ENCODE measurements at places on chromosomes 6 and 20.

DNA sequence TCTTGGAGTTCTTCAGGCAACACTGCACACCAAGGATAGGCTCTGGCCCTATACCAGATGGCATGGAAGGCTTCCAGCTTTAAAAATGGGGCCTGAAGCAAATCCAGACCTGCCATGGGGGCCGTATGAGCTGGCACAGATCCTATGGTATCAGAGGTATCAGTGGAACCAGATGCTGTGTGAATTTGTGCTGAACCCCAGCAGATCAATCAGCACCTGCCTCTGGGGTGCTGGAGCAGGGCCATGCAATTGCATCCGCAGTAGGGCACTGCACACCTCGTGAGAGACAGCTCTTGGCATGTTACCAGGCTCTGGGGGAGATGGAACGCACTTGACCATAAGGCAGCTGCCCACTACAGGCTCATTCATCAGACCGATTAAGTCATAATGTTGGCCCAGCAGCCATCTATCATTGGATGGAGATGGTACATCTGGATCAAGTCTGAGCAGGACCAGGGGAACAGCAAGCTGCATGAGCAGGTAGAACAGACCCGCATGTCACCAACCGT is 221.5 kb downstream of the MYLK4 start:
- no peak for DNase-seq

DNA sequence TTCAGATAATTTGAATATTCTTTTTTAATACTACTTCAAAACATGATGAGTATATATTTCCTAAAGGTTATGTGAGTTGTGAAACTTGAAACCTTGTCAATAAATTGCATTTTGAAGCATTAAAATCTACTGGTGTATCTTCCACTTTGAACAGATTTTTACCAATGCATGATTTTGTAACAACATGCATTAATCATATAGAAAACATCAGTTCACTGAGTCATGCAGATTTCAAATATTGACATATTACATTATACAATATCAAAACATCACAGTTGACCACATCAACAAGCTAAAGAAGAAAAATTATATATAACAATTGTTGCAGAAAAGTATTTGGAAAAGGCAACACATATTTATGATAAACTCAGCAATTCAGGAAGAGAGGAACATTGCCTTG is 158.1 kb downstream of the WDR27 start:
- DNase-seq = no peak

GRCh38 chr6:12974551-12974950 is 258.0 kb downstream of the PHACTR1 start:
- DNase-seq = no peak

DNA sequence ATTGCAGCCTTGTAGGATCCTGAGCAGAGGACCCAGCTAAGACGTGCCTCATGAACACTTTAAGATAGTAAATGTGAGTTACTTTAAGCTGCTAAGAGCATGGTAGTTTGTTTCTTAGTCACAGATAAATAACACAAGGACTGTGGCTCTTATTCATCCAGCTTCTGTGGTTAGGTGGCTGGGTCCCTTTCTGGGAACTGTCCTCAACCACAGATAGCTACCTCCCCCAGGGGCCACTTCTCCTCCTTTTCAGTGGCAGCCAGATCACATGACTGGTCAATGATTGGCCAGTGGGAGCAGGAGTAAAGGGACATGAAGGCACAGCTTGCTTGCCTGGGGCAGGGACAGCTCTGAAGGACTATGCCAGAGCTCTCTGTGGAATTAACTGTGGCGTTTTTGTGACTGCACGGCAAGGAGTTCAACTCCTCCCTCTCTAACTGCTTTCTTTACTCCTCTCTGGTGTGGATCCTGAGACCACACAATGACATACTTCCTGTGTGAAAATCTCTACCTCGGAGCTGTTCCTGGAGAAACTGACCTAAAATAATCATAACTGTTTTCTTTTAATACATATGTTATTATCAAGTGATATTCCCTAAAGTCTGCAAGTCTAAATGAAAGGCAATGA is 76.5 kb downstream of the NRN1 start:
- no peak for DNase-seq

GRCh38 chr6:49557177-49557576 is 6.7 kb downstream of the C6orf141 start:
- no peak for DNase-seq

GRCh38 chr20:15515691-15516090 is 1057.6 kb downstream of the KIF16B start:
- DNase-seq = no peak

DNA sequence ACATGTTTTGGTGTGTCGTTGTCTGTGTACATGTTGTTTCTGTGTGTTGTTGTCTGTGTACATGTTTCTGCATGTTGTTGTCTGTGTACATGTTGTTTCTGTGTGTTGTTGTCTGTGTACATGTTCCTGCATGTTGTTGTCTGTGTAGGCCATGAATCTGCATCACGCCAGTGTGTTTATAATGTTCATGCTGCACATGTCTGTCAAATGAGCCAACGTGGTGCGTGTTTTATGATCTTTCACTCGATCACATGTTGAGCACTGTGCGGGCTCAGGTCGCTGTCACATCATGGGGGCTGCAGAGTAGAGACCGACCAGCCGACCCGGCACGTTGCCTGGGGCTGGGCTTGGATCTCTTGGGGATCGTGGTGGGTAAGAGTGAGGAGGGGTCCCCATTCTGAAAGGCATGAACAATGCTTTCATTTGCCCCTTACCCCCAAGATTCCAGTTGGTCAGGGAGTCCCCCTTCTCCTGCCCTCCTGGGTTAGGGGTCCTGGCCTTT is 26.5 kb upstream of the SLCO4A1 start:
- DNase-seq = no peak

- no peak for DNase-seq
Observed at GRCh38 chr6:5584078-5584482, 322.8 kb downstream of the FARS2 start.

DNA sequence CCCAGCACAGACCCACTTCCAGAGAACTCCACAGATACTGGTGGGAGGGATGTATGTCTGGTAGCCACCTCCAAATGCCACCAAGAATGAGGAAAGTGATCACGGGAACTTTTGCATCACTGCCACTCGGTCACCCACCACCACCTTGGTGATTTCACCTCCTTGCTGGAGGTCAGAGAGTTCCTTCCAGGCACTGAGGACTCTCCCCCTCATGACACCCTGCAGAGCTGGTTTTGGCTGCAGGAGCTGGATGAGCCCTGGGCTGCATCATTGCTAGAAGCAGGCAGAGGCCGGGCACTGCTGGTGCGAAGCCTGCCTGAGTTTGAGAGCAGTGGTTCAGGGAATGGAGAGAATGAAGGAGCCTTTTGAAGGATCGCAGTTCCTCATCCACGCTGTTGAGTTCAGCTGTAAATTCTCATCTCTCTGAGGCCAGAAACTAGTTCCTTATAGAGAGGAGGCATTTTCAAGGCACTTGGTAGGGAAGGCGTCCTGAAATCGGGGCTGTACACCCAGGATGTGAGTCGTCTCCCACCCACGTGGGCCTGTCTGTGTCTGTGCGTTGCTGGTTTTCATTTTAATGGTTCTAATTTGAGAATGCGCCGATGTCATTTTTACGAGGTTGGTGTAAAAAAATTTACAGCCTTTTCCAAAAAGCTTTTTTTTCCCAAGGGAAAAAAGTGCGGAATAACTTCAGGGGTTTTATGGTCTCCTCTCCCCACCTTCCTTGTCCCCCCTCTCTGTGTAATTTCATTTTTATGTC is 25.0 kb downstream of the FOXP4 start:
- DNase-seq = peak; percentile 30

DNA sequence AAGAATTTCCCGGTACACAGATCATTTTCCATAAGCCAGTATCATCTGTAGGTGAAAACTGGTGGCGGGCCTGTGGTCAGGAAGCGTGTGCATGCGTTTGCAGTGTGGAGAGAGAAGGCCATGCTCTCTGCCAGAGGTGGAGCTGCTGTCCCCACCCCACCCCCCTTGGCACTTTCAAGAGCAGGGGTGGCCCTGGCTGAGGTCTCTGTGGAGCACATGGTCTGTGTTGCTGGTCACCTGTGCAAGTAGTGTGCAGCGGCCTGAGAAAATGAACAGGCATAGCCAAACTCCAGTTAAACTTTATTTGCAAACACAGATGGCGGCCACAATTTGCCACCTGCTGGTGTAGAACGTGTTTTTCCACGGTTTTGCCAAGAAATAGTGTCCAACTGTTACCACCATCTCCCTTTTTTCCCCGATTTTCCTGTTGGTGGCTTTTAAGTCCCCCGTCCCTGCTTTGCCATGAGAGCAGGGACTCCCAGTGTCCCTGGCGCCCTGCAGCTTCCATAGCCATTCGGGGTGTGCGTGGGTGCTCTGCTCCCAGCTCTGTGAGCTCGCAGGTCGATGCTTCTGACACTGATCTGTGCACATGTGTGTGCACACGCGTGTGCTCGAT is 2.5 kb downstream of the ADRM1 start:
- no peak for DNase-seq

- no peak for DNase-seq
Observed at GRCh38 chr6:128172081-128172480, 271.2 kb upstream of the THEMIS start.

- DNase-seq = no peak
Observed at GRCh38 chr20:41784209-41784958, 166.2 kb upstream of the CHD6 start.
